ENCODE measurements at places on chromosomes 1 and 21.

- peak; percentile 35 for DNase-seq
Measured at GRCh38 chr21:43825936-43826622, 36.7 kb downstream of the RRP1 start.

DNA sequence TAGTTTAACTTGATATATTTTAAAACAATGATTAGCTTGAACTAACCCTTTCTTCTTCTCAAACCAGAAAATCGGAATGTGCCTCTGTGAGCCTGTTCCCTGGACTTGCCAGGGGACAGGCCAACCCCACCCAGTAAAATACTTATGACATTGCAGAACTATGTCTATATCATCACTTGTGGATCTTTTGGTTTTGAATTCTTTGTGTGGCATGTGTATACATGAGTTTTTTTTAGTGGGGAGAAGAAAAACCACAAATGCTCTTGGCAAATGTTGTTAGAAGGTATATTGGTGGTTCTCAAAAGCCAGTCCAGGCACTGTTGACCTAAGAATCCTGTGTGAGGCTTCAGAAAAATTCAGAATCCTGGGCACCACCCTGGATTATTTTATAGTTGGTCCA, 347.4 kb downstream of the SIPA1L2 start:
- DNase-seq: no peak

GRCh38 chr1:197360068-197360467, 92.0 kb downstream of the CRB1 start:
- DNase-seq: no peak

DNA sequence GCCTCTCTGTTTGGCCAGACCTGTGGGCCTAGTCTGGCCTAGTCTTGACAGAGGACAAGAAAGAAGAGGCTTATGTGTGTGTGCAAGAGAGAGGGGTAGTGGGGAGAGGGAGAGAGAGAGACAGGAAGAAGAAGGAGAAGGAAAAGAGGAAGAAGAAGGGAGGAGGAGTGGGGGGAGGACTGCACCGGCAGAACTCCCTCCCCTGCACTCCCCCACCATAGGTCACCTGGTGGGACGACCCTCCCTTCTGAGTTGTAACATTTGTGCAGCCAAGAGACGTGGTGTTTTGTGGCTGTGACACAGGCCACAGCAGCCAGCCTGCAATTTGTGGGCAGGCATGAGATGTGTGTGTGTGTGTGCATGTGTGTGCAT, 4.3 kb downstream of the INAVA start:
- DNase-seq: no peak

DNA sequence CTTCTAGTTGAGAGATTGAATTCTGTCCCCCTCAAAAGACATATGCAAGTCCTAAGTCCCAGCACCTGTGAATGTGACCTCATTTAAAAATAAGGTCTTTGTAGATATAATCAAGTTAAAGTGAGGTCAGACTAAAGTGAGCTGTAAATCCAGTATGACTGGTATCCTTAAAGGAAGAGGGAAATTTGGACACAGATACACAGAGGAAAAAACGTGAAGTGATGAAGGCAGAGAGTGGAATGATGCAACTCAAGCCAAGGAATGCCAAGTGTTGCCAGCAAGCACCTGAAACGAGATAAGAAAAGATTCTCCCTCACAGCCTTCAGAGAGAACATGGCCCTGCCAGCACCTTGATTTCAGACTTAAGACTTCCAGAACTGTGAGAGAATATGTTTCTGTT, 444.7 kb upstream of the VAMP3 start:
- DNase-seq: no peak

DNA sequence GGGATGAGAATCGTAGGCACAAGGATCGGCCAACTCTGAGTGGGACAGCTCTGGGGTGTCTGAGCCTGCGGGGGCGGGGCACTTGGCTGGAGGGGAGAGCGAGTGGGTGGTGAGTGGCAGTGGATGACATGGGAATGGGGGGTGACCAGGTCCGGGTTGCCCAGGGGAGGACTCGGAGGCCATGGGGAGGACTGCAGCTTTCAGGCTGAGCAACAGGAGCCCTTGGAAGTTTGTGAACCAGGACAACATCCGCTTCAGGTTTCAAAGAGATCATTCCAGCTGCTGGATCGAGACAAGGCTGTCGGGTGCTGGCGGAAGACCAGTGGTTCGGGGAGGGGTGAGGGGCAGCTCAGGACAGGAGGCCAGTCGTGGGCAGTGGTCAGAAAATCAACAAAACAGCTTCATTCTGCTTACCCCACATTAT, 124.4 kb upstream of the IRF2BP2 start:
- no peak for DNase-seq

- peak; percentile 64 for DNase-seq
Measured at GRCh38 chr1:84772428-84772943, 82.2 kb upstream of the SSX2IP start.

DNA sequence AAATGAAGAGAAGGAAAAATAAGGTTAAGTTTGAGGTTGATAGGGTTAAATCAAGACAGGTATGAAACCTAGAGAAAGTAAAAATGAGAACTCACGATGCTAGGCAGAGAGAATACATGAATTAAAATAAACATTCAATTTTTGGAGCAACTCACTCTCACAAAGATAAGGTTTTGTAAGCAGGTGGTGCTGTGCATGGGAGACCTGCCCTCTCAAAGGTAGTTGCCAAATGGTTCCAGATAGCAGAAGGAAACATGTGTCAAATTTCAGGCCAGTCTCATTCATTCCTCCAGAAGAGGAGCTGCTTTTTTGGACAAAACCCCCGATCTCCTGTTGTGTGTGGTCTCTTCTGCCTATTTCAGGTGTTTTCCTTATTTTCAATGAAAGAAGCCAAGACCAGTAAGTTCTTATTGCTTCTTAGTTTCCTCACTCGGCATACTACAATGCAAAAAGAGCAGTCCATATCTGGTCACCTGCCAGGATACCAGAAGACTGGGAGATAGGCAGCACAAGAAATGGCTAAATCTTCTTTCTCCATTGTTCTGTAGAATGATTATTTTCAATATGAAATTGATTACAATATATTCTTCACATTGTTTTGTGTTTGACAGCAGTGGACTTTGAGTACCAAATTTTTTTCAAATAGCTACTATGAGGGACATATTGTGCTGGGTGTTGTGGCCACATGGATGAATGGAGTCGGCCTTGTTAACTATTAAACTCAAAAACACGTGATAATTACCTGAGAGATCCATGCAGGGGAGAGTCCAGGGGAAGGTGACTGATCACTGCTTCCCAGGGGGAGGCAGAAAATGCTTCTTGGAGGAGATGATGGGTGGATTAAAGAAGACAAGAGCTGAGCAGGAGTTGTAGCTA, 3.6 kb downstream of the CR1L start:
- DNase-seq: no peak

DNA sequence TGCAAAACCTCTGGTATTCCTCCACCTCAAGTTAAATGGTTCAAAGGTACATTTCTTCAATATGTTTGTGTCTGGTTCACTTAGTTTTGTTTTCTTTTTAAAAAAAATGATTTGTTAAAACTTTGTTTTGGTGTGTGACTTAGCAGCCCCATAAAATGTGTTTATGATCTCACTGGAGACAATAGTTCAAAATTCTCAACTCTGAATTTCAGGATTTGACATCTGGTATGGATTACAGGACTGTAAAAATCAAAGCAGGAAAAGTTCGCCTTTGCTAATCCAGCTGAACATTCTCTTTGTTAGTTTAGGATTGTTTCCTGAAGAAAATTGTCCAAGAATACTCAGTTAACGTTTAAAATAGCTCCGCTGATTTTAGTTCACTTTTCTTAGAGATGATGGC, 231.7 kb downstream of the HMCN1 start:
- DNase-seq: no peak
